ENCODE measurements at places on chromosomes 3 and 15.

DNA sequence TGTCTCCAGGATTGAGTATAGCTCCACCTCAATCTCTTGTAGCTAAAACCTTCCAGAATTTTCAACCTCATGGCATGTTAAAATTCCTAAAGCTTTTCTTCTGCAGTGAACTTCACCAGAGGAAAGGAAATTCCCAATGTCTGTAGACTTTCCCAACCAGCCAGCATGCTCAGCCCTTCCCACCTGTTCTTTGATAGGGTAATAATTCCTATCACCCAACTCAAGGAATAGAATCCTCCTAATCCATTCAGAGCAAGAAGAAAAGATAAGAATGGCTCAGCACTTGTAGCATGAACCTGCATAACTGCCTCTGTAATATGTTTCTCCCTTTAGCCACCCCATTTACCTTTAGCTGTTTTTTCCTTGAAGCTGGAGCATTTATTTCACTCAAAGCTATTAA, 301.8 kb upstream of the GADL1 start:
- no peak for DNase-seq

DNA sequence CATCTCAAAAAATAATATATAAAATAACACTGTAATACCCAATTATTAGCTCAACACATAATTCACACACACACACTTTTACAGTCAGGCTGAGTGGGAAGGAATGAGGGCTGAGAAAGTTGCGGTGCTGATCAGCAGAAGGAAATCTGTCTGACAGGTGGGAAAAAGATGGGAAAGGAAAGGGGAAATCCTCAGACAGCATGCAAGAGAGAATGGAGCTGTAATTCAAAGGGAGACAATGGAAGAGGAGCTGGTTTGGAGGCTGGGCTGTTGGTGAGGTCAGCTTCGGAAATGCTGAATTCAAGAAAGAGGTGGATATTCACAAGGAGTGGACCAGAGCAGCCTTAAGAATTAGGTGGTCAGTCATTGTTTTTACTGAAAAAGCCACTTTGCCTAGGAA, 121.6 kb upstream of the LMOD3 start:
- DNase-seq = no peak

- DNase-seq = no peak
Observed at GRCh38 chr3:176953106-176954060, 243.9 kb downstream of the TBL1XR1 start.

DNA sequence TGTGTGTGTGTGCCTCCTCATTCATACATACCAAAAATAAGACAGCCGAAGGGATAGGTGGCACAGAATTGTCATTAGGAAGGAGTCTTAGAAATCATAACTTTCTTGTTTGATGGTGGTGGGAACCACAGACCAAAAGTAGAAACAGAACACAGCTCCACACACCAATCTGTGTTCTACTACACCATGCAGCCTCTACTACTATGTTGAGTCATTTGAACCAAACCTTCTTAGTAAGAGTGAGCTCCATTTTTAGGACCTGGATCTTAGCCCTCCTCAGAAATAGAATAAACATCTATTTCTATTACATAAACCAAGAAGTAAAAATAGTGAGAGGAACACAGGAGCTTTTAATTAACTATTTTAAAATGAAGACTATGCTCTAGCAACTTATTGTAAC, 27.9 kb upstream of the PLCH1 start:
- DNase-seq = no peak

- DNase-seq = no peak
Observed at GRCh38 chr15:68208136-68208535, 3.0 kb upstream of the CALML4 start.

- DNase-seq = no peak
Observed at GRCh38 chr3:76912841-76913383, 127.0 kb upstream of the ROBO2 start.

DNA sequence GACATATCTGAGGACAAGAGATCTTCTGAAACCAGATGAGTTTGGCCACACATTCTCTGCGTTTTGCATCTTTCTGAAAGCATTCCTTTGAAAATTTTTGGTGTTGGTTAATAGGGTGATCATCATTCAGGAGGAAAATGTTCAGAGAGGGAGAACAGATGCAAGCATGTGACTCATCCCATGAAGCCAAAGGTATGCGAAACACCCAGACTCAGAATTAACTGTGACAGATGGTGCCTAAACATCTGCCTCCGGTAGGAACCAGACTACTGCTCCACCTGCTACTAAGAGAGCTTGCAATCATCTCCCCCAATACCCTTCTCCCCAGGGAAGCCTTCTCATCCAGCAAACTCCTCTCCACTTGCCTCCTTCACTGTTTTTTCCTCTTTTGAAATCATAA, 46.2 kb downstream of the TRIM69 start:
- DNase-seq = no peak

- DNase-seq = no peak
Observed at GRCh38 chr15:40819048-40819447, 9.5 kb downstream of the PPP1R14D start.

DNA sequence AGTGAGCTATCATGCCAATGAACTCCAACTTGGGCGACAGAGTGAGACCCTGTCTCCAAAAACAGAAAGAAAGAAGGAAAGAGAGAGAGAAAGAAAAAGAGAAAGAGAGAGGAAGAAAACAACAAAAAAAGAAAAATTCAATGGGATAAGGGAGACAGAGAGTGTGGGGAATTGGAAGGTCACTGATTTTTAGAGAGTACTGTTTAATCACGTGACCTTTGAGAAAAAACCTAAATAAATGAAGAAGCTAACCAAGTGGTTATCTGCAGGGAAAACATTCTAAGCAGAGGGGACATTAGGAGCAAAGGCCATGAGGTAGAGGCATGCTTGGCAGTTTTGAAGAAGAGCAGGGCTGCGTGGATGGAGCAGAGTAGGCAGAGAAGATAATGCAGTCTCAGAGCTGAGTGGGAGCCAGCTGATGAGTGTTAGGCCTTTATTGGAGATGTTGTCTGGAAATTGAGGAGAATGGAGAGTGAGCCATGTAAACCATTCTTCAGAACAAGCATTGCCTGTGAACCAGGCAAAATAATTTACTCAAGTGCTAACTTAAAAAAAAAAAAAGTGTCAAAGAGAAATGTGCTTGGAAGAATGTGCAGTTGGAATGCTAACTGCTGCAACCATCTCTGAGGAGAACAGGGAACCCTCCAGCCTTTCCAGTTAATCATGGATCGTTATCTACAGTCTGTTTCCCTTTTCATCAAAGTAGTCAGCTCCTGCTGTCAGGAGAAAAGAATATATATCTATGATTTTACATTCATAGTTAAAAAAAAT, 377.3 kb upstream of the SEMA6D start:
- no peak for DNase-seq

DNA sequence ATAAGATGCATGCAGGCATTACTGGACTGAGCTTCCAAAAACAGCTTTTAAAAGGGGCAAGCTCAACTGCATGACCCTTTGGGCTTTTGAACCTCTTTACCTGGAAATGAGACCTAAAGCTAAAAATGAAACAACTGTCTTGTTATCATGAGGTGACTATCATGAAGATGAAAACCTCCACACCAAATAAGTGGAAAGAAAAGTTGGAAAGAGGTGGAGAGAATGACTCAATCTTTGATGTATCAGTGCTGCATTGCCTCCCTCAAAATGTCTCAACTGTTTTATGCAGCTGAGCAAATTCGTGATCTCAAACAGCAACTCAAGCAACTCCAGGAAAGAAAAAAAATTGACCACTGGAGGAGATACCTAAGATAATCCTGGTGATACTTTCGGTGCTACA, 307.1 kb downstream of the KBTBD8 start:
- DNase-seq = no peak

- no peak for DNase-seq
Observed at GRCh38 chr15:71687902-71688508, 122.3 kb upstream of the NR2E3 start.

- DNase-seq = peak; percentile 64
Observed at GRCh38 chr15:34243226-34243625, 18.4 kb downstream of the EMC4 start.

GRCh38 chr3:150972366-150973071, at the start of gene CLRN1:
CLRN1 (minus strand) TSS chr3:150972727; CDS start chr3:150972708, 19 bp downstream.
- no peak for DNase-seq

DNA sequence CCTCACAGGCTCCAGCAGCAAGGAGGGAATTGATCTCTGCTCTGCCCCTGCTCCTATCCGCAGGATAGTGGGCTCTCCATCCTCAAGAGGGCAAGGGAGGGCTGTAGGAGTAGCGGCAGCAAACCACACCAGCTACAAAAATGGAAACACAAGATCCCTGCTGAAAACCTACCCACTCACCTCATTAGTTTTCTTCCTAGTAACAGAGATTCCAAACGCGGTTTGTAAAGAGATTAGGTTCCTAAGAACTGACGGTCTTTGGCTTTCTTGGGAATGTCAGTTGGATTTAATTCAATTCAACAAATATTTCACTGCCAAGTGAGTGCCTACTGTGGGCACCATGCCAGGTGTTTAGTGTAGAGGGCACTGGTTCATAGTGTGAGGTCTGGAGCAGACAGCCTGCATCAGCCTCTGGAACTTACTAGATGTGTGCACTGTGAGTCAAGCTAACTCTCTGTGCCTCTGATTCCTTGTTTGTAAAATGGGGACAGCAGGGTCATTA, 84.7 kb downstream of the MRPL46 start:
- DNase-seq = no peak

GRCh38 chr3:193829781-193830180, 236.8 kb downstream of the OPA1 start:
- DNase-seq = no peak

DNA sequence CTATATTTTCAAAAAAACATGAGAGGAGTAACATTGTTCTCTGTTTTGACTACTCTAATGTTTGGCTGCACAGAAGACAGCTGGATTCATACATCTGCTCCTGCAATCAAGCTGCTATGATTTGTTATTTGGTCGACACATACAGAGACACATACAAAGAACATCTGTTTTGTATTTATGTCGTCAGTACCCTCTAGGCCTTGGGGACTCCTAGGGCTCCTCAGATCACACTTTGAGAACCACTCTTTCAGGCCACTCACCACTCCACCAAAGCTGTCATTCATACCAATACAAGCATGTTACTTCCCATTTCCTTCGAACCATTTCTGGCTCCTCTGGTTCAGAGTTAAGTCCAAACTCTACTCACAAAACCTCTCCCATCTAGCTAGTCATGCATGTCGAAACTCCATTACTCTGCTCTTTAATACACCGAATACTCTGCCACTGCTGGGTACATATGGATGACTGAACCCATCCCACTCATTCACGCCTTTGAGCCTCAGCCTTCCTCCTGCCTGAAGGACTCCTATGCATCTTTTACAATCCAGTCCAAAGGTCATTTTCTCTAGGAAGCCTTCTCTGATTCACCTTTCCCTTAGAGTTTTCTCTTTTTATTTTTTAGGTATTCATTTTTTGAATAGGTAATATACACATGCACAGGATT, 102.9 kb upstream of the ARHGEF3 start:
- no peak for DNase-seq

DNA sequence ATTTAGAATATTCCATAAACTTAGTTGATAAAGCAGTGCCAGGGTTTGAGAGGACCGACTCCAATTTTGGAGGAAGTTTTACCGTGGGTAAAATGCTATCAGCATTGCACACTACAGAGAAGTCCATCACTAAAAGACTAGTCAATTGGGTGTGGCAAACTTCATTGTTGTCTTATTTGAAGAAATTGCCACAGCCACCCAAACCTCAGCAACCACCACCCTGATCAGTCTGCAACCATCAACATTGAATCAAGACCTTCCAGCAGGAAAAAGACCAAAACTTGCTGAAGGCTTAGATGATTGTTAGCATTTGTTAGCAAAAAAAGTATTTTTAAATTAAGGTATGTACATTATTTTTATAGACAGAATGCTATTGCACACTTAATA, 60.5 kb downstream of the KLF13 start:
- DNase-seq = no peak

GRCh38 chr3:36964817-36965216, 20.0 kb upstream of the TRANK1 start:
- DNase-seq = no peak

DNA sequence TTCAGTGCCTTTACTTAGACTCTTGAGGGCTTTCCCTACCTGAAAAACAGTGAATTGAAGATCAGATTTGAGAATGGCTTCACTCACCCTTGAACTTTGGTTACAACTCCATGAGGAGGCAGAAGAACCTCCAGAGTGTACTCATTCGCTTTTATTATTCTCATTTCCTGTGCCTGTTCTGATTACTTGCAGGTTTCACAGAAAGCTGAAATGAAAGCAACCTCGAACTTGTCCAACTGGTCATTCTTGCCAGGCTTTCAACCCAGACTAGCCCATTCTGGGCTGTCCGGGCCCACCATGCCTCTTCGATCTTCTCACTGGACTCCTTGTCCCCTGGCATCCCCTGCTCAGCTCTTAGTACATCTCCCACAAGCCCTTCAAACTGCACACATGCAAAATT, 20.2 kb upstream of the THUMPD3 start:
- no peak for DNase-seq

GRCh38 chr3:70919091-70919490, 606.7 kb upstream of the MDFIC2 start:
- no peak for DNase-seq

DNA sequence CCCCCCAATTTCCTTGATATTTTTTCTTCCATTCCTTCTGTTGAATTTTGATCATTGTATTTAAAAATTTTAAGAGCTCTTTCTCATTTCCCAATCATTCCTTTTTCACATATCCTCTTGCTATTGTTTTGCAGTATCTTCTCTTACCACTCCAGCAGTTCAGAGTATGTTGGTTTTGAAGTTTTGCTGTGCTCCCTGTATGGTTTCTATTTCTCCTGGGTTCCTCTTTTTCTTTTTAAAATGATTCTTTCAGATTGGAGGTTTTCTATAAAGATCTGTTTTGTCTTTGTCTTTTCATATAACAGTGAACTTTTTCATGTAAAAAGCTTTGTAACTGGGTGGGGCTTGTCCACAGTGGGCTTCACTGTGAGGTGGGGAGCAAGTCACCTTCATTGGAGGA, 12.8 kb downstream of the USP3 start:
- DNase-seq = no peak

DNA sequence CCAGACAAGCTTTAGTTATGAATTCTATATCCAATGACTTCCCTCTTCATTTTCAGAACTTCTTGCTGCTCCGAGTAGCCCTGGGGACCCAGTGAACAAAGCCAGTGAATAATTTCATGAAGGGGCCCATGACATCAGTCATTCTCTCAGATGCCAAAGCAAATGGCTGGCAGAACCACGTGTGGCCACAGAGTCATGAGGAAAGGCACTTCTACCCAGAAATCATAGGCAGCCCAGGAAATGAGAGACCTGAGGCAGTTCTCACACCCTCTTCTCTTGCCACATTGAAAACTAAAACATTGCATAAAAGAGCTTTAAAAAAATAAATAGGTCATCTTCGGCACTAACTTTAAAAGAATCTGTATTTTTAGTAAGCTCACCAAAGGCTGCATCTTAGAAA, 4.3 kb upstream of the UACA start:
- DNase-seq = no peak

GRCh38 chr3:105866656-105867653, 1.9 kb downstream of the CBLB start:
- DNase-seq = peak; percentile 89

DNA sequence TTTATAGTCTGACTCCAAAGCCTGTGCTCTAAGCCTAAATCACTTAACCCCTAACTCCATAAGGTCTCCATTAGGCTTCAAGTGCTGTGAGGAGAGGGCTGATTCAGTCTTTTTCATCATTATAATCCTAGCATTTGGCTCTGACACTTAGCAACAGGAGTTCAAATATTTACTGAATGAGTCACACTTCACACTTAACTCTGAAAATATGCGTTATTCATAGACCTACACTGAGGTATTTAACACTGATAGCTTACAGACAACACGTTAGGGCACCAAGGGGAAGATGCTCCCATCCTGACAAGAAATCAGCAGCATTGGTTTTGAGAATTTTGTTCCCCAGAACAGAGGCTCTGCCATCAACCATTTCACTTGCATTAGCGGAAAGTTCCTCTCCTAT, 53.5 kb downstream of the MSL2 start:
- DNase-seq = peak; percentile 87

- no peak for DNase-seq
Observed at GRCh38 chr3:187926620-187927019, 181.4 kb upstream of the BCL6 start.
